Activated naive CD4-positive, alpha-beta T cell treated with anti-CD3 and anti-CD28 coated beads, Interleukin-2, amount 50 U/mL, for 16 hours (primary cell): ENCODE measurements at places on chromosomes 7 and 10.

DNA sequence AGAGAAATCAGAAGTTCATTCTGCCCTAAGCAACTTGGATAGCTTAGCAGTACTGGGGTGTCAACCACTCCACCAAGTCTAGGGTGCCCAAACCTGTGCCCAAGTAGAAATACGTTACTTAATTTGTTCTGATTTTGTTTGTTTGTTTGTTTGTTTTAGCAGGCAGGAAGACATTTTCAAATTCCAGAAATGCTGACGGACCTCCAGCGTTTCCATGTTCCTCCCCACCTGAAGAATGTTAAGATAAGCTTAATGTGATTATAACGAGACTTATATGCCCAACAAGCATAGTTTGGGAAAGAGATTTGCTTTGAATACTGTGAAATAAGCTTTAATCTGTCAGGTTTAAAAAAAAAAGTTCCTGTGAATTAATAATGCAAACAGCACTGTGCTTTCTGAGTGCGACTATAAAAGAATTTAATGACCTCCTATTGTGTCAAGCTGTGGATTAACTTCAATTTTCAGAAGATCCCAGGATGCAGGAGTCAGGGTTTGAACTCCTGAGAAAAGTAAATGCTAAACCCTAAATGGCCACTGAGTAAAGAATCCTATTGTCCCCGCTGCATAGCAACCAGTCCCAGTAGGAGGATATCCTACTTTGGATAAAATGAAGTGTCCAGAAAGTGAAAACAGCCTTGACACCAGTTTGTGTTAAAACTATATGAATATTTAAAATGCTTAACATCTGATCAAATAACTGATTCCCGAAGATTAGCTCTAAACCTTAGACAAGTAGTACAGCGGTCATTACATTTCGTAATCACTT is 56.5 kb downstream of the LYZL1 start:
- DNase-seq = no peak

GRCh38 chr7:112067632-112068540 is 138.3 kb downstream of the DOCK4 start:
- DNase-seq = no peak

DNA sequence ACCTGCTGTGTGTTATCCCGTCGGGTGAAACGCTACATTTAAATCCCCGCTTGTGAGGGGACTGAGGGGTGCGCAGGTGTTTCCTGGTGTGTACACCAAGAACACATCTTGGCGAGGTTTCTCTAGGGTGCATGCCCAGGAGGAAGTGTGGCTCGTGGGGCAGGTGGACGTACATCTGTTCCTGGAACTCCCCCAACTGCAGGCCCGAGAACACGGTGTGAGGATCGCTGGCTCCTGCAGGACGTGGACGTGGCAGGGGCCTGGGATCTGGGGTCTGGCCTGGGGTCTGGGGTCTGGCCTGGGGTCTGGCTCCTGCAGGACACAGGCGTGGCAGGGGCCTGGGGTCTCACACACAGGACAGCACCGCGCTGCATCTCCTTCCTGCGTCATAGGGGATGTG is 10.1 kb downstream of the KNDC1 start:
- DNase-seq = no peak

DNA sequence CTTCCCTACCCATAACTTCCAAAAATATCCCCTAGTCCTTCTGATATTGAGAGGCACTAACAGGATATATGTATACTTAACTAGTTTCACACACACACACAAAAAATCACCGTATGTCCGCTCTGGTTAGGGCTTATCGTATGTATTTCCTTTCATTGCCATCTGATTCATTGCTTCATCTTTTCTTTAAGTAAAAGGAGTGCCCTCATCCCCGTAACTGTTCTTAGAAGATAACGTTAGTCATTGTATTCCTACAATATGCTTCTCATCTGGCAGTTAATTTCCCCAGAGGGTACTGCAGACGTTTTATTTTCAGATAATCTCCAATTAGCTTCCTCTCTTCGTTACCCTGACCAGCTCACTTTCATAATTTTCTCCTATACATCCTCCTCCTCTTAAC is 37.3 kb downstream of the NRCAM start:
- DNase-seq = no peak

DNA sequence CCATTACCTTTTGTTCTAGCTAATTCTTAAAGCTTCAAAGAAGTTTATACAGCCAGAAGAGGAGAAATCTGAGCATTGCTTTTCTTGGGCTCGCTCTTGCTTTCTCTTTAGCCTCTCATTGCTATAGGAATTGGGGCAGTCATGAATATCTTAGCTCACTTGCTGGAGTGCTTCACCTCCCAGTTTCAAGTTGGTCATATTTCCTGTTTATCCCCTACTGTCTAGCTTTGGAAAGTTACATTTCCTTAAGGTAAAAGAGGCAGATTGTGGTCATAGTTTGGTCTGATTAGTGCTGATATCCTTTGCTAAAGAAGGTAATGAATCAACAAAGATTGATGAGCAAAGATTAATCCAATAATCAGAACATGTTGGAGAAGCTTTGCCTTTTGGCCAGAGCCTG is 77.7 kb upstream of the GLI3 start:
- DNase-seq = no peak

DNA sequence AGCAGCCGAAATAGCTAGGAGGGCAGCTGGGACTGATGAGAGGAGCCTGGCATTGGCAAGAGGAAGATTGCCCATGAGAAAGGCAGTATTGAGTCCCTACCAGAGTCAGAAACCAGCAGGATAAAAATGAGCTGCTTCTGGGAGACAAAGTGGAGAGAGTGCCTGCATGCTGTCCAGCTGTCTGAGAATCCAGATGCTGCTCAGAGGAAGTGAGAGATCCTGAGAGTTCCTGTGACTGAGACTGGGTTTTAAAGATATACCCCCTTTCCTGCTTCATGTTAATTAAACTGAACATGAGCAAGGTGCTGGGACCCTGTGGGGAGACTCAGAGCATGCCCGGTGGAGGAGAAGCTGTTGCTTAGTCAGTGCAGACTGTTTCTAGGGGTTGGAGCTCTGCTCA is 107.5 kb downstream of the KIF20B start:
- no peak for DNase-seq

DNA sequence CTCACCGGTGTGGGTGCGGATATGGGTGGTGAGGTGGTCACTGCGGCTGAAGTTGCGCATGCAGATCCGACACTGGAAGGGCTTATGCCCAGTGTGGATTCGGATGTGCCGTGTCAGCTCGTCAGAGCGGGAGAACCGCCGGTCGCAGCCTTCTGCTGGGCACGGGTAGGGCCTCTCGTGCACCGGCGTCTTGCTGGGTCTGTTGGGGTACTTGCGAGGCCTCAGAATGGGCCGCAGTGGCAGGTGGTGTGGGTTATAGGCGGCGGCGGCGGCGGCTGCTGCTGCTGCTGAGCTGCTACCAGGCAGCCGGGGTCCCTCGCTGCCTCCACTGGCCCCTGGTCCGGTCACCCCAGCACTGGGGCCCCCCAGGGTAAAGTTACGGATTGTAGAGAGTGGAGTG is 2.7 kb downstream of the EGR2 start:
- DNase-seq = peak; percentile 17

DNA sequence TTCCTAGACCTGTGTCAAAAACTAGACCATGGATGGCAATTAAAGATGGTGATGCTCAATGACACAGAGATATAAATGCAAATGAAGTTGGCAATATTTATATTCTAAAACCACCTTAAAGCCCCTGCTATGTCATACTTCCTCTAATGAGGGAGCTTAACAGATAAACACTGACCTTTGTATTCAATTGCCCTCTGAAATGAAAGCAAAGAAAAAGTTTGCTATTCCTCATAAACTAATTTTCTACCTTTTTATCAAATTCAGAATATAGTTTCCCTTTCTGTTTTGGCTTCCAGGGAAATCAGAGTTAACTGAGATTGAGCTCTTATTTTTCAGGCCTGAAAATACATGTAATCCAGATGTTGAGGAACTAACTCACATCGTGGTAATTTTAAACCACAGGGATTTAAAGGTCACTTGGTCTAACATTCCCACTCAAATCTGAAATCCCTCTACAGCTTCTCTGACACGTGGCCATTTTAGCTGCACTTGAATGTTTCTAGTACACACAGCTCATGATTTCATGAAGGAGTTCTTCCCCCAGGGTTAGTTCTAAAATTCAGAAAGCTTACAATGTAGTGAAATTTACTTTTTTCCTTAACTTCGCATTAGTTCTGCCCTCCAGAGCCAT is 37.9 kb upstream of the ABCB5 start:
- DNase-seq = no peak

DNA sequence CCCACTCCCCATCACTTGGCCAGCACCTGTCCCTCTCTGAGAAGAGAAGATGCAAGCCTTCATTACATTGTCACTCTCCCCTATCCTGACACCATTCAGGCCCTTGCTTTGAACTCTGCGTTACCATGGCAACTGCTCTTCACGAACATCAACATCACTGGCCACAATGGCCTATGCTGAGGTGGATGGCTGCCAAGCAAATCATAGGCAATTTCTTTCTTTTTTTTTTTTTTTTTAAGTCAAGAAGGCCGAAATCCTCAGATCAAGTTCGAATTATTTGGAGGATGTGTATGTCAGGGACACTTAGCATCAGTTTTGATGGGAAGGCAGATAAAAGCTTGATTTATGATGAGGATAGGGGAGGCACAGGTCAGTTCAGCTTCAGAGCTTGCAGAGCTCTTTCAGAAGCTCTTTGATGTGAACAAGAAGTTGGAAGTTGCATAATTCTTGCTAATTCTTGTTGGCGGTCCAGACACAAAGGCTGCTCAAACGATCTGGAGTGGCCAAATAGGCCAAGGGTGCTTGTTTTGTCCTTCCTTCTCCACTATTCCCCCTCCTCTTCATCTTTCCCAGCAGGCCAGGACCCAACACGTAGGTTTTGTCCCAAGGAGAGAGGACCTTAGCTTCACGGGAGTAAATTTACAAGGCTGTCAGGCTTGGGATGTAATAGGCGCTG is 179.9 kb upstream of the NPVF start:
- DNase-seq = no peak

GRCh38 chr10:36451391-36451970 is 673.9 kb upstream of the ANKRD30A start:
- no peak for DNase-seq
